Suppressor macrophage (primary cell): ENCODE measurements at places on chromosomes 12 and 14.
A peak's percentile ranks its signal among the peaks of the same experiment; 100 is the strongest.

GRCh38 chr12:68560851-68561422, 49.8 kb upstream of the RAP1B start:
- DNase-seq: no peak

GRCh38 chr12:52681526-52682380, 1.5 kb upstream of the KRT1 start:
- DNase-seq: no peak

DNA sequence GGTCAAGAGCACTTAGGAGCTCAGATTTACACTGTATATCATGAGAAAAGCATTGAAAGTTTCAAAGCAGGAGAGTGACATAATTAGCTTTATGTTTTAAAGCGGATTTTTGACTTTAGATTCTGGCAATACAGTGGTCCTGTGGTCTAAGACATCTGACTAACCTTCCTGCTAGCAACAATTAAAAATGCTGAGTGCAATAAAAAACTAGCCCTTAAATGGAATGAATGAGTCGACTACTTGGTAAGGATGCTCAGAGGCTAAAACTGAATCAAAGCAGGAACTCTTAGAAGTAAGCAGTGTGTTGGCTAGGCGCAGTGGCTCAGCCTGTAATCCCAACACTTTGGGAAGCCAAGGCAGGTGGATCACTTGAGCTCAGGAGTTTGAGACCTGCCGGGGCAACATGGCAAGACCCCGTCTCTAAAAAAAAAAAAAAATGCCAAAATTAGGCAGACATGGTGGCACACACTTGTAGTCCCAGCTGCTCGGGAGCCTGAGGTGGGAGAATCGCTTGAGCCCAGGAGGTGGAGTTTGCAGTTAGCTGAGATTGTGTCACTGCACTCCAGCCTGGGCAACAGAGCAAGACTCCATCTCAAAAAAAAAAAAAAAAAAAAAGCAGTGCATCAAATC, 18.9 kb downstream of the BICD1 start:
- peak; percentile 10 for DNase-seq

- DNase-seq: no peak
These were observed 32.6 kb downstream of the CCDC85C start for GRCh38 chr14:99571303-99571986.

DNA sequence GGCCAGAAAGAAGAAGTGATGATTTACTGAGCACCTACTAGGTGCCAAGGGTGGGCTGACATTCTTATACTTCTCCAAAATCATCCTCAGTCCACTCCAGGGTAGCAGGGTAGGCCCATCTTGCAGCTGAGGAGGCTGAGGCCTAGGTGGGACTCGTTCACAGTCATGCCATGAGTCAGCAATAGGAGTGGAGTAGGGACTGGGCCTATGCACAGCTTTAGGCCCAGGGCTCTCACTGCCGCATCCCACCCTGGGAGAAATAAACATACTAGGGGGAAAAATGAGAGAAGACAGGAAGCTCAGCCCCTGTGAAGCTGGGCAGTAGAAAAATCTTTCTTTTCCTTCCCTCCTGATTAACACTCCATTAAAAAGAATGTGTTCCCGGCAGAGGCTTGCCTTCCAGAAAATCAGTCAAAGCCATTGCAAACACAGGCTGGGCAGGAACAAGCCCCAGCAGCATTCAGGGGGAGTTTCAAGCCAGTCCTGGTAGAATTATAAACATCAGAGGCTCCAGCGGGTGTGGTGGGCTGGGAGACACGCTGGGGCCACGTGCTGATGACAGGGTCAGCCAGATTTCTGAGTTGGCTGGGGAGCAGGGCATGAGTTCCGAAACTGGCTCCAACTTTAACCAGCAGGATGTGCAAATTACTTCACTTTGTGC, 1.8 kb downstream of the HSPB8 start:
- DNase-seq: no peak

GRCh38 chr12:14958361-14959125, 2.9 kb downstream of the ARHGDIB start:
- DNase-seq: peak; percentile 40

DNA sequence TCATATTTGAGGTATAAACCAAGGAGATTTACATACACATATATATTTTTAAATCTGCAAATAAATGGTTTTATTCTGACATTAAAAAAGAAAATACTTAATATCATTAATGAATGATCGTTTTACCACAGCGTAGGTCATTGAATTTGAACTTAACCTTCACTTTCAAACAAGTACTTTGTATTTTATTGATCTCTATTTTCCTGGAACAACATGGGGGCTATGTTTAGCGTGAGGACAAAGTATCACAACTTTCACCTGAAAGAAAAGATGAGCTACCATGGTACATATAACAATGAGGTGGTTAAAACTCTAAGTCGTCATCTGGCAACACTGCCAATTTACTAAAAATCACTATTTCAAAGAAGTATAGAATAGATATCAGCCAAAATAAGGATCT, 6.0 kb downstream of the GYS2 start:
- no peak for DNase-seq

GRCh38 chr14:75196468-75196867, 20.1 kb upstream of the TMED10 start:
- DNase-seq: peak; percentile 87

DNA sequence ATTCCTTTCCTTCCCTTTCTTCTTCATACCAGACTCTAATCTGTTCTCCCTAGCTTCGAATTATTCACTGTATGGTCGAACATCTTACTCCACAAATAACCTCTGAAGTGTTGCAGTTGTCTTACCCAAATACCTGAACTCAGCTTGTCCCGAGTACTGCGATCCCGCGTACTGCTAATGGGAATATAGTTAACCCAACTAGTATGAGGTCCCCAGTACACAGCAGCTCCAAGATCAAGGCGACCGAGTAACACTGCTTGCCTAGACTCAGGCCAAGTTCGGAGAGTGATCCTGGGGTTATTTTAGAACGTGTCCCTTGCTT, 462 bp upstream of the ETNK1 start:
- no peak for DNase-seq

- DNase-seq: no peak
These were observed 91.0 kb downstream of the SLC8A3 start for GRCh38 chr14:70097576-70098249.

GRCh38 chr12:125841332-125841731, 776.1 kb downstream of the AACS start:
- DNase-seq: no peak

GRCh38 chr12:62716866-62717525, 218.0 kb downstream of the PPM1H start:
- no peak for DNase-seq

DNA sequence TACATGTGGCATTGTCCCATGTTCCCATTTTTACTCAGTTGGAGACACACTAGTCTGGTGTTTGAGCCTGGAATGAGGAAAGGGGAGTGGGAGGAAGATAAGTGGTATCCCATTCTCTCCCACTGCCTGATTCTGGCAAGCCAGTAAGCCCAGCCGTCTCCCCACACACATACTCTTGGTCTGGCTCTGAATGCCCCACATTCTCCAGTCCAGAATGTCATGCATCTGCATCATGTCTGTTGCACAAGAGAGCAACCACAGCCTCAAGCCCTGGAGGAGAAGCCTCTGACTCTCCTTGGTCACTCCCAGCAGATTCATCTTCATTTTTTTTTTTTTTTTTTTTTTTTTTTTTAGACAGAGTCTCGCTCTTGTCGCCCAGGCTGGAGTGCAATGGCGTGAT, 48.0 kb downstream of the DRAM1 start:
- DNase-seq: peak; percentile 91

DNA sequence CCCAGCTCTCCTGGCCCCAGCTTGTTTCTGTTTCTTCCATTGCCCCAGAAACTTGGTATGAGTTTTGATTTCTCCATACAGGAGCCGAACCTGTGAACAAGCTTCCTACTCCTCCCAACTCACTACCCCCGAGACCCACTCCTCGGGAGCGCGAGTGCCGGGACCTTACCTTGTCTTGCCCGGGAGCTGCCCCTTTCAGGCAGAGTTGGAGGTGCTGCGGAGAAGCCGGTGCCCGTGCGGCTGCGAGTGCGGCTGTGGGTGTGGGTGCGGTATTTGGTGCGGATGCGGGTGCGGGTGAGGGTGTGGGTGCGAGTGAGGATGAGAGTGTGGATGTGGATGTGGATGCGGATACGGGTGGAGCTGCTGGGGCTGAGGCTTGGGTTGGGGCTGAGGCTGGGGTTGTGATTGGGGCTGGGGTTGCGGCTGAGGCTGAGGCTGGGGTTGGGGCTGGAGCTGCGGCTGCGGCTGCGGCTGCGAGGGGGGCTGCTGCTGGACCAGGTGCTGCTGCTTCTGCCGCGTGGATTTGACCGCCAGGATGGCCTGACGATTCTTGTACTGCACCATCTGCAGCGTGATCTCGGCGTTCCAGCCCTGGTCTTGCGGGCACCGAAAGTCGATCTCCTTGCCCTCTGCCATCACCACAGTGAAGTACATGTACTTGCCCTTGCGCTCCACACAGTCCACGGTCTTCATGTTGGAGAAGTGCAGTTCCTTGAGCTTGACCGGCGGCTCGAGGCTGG, 1.1 kb downstream of the PHLDA1 start:
- DNase-seq: peak; percentile 73

DNA sequence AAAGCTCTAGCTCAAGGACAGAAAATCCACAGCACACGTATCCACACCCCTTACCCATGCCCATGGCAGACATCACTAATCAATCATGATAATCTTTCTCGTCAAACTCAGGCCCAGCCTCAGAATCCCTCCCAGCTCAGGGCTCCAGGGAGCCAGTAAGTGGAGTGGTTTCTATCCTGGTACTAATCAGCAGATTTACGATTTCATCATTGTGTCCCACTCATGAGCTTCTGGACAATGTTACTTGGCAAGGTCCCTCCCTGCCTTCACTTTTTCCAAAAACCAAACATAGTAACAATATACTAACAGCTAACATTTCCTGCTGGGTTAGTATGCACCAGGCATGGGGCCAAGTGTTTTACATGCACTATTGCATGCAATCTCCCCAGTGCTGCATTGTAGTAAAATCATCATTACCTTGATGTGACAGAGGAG, 45.8 kb upstream of the NCOR2 start:
- no peak for DNase-seq

DNA sequence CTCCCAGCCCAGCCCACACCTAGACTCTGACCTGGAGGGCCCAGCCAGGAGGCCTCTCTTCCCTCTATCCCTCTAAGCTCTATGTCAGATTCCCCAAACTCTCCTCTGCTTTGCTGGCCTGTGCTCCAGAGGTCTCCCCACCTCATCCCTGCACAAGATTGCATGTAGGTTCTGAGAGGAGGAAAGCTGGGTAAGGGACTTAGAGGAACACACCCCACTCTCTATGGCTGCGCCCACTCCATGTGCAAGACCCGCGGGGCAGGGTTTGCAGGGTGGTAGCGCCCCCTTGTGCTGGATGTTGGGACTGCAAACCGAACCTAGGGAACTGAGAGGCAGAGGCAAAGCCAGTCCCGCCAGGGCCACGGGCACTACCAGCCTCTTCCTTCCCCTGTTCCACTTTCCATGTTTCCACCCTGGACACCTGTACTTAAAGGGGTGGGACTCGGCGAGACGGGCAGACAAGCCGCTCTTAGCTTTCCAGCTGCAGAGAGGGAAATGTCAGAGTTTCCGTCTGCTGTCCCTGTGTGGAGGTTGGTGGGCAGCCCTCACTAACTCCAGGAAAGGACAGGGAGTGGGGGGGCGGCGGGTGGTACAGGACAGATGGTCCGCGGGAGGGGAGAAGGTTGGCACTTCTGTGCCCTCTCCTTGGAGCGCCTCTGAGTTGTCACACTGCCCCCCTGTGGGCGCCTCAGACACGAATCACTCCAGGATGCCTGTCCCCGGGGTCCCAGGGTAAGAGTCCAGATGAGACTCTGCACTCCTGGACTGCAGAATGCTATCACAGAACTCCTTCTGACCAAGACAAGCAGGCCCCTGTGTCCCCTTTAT, 16.8 kb downstream of the MMP14 start:
- peak; percentile 95 for DNase-seq
